Mucosa of gallbladder (tissue), 1 donor: ENCODE measurements at places on chromosomes 4 and X.

- no peak for DNase-seq
These were observed 151.0 kb downstream of the CAMK2D start for GRCh38 chr4:113610537-113610936.

- DNase-seq: no peak
These were observed 94.9 kb downstream of the ATP8A1 start for GRCh38 chr4:42562016-42562415.

GRCh38 chrX:150162141-150162540, 201.0 kb upstream of the MAMLD1 start:
- no peak for DNase-seq

GRCh38 chrX:69317721-69318120, 152.5 kb upstream of the PJA1 start:
- DNase-seq: peak; percentile 2

DNA sequence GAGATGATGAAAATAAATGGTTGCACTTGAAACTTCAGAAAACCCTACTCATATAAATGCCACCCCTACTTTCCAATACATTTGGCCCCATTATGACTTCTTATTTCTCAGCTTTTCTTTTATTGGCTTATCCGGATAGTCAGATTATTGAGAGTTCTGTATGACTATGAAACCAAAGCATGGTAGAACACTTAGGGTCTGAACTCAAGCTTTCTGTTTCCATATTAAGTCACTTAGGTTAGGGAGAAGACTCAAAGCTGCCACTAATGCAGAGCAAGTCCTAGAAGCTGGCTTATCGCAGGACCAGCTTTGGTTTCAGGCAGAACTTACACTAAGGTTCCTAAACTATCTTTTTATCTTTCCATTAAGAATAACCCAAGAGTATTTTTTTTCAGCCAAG, 229.9 kb upstream of the CPEB2 start:
- DNase-seq: no peak

DNA sequence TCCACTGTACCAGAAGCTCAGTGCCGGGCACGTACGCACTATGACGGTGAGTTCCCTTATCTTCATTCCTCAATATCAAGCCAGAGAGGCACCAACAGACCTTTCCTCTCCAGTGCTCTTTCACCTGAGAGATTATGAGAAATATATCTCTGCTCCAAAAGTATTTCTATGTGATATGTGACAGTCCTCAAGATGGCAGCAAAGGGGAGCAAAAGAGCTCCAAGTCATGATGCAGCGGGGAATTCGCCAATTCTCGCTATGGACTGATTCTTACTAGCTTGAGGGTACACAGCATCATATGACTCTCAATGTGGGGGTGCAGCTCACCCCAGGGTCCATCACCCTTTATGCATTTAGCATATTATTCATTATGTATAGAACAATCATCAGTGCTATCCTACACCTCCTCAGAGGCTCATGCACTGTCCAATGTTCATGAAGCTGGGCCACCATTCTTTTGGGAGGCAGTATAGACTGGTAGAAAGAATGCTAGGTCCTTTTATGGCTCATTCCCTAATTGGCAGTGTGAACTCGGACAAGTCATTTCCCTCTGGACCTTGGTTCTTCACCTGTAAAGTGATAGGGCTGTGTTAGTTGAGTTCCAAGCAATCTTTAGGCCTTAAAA, 12.8 kb upstream of the IQSEC2 start:
- DNase-seq: no peak

DNA sequence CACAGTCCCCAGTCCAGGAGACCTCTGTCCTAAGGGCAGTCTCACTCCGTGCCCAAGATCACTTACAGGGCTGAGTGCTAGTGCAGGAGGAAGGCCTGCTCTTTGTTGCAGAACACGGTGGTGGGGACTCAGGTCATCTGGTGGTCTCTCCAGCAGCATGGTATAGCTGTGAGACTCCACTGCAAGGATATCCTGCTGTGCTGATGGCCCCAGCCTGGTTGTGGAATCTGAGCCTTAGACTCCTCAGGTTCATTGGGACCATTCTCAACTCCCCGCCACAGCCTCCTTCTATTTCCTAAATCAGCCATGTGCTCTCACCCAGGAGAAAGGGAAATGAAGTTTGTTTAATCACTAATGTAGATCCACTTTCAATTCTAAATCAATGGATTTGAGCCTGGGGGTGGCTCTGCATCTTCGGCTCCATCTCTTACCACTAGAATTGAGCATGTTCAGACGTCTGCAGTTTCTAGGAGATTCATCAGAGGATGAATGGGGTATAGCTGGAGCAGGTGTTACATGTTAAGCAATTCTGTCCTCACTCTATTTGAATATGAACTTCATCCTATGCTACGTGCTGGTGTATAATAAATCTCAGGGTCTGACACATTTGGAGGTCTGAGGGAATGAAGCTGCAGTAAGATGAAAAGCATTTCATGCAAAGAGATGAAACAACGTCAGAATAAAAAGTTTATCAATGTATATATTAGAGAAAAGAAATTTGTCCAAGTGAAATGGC, 189.2 kb downstream of the MGST2 start:
- DNase-seq: no peak

- no peak for DNase-seq
These were observed 210.4 kb downstream of the SPRY1 start for GRCh38 chr4:123606946-123607542.

DNA sequence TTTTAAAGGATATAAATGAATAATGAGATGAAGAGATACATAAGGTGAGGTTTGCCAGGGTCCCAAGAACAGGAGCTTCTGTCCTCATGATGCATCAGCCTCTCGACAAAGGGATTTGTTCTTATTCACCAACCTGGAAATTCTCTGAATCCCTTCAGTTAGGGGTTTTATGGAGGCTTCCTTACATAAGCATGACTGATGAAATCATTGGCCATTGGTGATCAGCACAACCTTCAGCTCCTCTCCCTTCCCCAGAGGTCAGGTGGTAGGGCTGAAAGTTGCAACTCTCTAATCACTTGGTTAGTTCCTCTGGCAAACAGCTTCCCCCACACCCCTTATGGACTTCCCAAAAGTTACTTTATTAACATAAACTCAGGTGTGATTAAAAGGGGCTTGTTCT, 222.0 kb downstream of the SPRY1 start:
- DNase-seq: no peak

- no peak for DNase-seq
These were observed 323.9 kb upstream of the PRPS2 start for GRCh38 chrX:12467321-12467720.

DNA sequence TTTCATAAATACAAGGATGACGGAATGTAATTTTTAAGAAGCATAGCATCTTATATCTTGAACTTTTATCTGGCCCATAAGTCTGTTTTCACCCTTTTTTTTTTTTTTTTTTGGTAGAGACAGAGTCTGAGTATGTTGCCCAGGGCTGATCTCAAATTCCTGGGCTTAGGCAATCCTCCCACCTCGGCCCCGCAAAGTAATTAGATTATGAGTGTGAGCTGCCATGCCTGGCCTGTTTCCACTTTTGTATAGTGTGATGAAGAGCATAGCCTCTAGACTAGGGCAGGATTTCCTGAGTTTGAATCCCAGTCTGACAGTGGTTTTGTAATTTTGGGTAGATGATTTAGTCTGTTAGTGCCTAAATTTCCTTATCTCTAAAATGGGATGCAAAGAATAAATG, 11.0 kb downstream of the STIM2 start:
- no peak for DNase-seq

- DNase-seq: no peak
These were observed 56.5 kb downstream of the SORBS2 start for GRCh38 chr4:185755451-185755850.

- no peak for DNase-seq
These were observed 213.8 kb upstream of the FGF13 start for GRCh38 chrX:138925330-138925729.

- no peak for DNase-seq
These were observed 4.8 kb downstream of the SLC49A3 start for GRCh38 chr4:683982-684622.

DNA sequence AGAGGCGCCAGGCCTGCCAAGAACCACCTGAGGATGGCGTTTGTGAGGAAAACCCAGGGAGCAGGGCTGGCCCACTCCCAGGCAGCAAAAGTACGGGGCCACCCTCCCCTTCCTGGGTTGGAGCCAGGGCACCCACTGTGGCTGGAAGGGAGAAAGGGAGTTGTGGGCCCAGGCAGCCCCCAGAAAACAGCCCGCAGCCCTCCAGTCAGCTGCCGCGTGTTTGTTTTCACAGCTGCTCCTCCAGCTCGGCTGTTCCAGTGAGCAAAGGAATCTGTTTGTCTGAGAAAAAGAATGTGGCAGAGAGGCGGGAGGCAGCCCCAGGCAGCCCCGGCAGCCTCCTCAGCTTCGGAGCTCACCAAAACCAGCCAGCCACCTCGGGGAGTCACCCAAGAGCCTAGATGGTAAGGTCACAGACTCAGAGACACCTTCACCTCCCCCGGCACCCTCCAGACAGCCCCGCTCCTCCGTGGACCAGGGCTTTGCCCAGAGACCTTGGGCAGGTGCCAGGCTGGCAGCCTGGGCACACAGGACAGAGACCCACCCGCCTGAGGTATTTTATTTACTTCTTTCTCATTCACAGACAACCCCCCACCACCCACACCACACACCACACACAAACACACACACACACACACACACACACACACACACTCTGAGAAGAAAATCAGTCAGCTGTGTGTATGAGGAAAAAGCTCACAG, 338.1 kb downstream of the BCOR start:
- peak; percentile 40 for DNase-seq

- DNase-seq: peak; percentile 30
These were observed 49.5 kb downstream of the PHEX start for GRCh38 chrX:22081475-22082092.

DNA sequence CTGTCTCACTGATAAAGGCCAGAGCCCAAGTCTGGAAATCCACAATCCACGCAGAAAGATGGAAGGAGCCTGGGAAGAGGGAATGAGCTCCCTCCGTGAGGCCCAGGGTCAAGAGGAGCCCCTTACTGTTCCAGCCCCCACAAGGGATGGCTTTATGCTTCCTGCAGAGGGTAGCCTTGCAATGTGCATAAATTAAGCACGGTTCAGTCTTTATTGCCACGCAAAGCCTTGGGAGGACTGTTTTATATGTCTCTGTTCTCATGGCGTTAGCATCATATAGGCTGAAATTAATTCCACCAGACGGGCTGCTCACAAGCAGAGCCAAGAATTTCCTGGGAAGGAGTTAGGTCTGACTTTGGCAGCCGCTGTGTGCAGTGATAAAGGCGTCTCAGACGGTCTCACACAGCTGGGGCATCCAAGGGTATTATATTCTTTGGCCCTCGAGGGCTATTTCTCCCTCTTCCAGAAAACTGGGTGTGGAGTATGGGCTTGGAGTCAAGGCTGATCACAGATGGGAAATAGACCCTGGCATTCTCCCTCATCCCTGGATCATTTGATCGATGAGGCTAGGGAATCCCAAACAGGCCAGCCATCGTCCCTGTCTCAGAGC, 38.5 kb downstream of the CYTL1 start:
- no peak for DNase-seq

GRCh38 chr4:19547463-19547862, 704.2 kb upstream of the SLIT2 start:
- no peak for DNase-seq

DNA sequence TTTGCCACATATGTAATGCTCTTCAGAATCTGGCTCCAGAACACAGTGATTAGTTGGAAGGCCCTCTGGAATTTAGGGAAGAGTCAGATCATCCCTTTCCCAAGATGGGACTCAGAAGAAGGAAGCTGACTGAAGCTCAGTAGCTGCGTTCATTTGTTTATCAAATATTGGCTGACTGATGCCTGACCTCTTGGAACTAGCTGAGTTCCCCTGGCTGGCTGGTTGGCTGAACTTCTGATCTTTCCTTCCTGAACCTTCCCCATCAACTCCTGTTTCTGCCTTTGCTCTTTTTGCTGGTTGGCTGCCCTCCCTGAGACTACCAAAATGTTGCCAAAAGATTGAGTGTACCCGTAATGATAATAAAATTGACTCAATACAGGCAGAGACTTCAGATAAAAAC, 866.5 kb upstream of the INTU start:
- no peak for DNase-seq

DNA sequence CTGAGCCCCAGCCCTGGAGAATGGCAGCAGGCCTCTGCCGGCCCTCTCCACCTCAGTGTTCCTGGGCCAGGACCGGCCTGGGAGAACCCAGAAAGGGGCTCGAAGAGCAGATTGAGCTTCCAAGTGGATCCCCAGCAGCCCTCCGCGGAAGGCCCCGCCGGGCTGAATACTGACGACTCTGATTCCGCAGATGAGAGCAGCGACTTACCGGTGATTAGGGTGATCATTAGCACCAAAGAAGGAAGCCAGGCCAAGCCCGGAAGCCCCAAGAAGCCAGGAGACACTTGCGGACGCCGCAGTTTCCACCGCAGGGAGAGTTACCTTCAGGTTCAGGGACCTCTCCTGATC, 876 bp downstream of the LOC101059915 start:
- DNase-seq: peak; percentile 6

DNA sequence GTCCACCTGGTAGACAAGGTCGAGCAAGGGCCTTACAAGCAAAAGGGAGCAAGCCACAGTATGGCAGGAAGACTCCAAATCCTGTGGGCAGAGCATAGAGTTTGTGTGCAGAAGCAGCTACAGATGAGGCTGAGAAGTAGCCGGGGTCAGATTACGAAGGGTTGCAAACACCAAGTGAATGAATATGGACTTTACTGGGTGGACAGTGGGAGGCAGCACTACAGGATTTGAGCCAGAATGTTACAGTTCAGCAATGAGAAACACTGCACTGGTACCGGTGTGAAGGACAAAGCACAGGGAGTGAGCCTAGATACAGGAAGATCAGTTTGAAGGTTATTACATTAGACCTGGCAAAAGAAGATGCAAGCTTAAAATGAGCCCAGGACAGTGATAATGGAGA, 46.1 kb upstream of the HOPX start:
- DNase-seq: no peak

DNA sequence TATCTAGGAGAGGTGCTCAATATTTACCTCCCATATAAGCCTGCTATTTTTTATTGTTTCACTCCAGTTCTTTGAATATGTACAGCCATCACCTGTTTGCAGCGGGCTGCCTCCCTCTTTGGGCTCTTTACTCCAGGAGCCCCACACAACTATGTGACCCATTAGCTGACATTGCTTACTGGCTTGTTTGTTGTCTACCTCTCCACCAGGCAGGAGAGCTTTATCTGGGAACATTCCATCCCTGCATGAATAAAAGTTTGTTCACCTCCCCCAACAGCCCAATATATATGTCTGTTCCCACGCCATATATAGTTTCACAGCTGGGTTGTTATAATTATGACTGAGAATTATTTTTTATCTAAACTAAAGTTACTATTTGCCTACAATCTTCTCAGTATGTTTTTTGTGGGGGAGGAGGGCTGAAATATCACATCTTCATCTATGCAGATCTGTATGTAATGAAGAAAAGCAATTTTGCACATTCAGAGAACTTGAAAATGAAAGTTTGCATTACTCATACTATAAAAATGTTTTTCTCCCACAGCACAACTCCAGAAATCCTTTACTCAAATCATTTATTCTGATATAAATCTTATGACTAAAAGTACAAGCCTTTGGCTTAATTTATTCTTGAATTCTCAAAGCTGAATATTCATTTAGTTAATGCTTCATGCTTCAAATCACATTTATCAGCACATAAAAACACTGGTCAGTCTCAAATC, 61.2 kb upstream of the DAPP1 start:
- DNase-seq: no peak
